ENCODE measurements at places on chromosomes 4 and X.

GRCh38 chr4:105357258-105357980 lies 116.4 kb downstream of the PPA2 start:
- DNase-seq = no peak

DNA sequence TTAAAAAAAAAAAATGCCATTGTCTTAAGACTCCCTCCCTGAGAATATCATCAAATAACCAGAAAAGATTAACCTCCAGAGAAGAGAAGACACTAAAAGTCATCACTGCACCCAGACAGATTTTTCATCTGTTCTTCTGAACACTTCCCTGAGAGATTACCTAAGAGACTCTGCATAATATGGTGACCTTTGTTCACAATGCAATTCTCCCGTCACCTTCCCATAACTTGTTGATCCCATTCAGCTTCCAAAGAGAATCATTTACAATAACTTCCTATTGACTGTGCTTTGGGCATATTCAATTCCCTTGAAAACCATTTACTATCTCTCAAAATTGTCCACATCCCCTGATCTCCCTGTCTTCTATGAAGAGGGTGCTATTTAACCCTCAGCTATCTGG lies 85.1 kb upstream of the SMAD1 start:
- DNase-seq = no peak

DNA sequence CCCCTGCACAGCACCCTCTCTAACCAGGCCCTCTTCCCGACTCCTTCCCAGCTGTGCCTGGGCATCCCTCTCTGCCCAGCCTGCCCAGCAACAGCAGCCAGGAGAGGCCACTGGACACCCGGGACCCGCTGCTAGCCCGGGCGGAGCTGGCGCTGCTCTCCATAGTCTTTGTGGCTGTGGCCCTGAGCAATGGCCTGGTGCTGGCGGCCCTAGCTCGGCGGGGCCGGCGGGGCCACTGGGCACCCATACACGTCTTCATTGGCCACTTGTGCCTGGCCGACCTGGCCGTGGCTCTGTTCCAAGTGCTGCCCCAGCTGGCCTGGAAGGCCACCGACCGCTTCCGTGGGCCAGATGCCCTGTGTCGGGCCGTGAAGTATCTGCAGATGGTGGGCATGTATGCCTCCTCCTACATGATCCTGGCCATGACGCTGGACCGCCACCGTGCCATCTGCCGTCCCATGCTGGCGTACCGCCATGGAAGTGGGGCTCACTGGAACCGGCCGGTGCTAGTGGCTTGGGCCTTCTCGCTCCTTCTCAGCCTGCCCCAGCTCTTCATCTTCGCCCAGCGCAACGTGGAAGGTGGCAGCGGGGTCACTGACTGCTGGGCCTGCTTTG lies 1.1 kb downstream of the AVPR2 start:
- no peak for DNase-seq

DNA sequence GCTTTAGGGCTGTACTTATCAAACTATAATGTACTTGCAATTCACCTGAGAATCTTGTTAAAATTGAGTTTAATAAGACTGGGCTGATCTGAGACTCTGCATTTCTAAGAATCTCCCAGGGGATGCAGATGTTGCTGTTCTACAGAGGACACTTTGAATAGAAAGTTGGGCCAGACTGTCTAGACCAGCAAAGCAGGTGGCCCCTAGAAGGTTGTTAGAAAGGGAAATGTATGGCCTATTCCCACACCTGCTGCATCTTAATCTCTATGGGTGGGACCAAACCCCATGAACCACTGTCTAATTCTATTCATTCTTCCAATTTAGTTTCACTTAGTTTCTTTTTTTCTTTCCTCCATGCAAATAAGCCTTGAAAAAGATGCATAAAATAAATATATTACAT lies 413.2 kb upstream of the TECRL start:
- DNase-seq = no peak

GRCh38 chrX:11367609-11368430 lies 74.6 kb downstream of the AMELX start:
- DNase-seq = no peak

- DNase-seq = peak; percentile 44
Observed at GRCh38 chr4:147846318-147847155, 114.6 kb downstream of the ARHGAP10 start.

GRCh38 chr4:55445921-55446577 lies 50.3 kb downstream of the TMEM165 start:
- DNase-seq = no peak

- DNase-seq = no peak
Observed at GRCh38 chr4:119774840-119775239, 146.2 kb upstream of the PDE5A start.

DNA sequence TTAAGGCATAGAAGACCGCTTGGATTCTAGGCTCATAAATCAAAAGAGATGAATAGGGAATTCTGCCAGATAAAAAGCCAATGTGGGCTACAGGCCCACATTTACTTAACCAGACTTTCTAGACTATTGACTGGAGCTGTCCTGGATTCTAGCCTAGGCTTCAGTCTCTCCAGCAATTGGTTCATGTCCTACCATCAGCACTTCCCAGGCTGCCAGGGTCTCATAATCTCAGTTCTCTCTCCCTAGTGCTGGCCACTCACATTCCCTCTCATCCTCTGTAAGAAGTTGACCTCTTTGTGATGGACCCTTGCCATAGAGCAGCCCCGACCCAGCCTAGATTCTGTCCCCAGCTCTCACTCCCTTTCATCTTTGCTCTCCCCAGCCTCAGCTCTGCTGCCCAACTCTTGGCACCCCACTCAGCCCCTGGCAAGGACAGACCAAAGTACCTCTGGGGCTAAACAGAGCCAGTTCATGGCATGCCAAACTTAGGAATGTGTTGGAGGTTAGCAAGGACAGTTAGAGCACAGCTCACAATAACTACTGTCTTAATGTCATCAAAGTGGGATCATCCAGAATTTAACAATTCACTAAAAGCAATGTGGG lies 396.2 kb downstream of the INPP4B start:
- DNase-seq = no peak

GRCh38 chrX:1390621-1391369 lies 1.1 kb downstream of the SLC25A6 start:
- no peak for DNase-seq

- DNase-seq = no peak
Observed at GRCh38 chrX:1398431-1399340, 6.8 kb upstream of the SLC25A6 start.
